CD4-positive, alpha-beta T cell treated with Interleukin-4 for 4 hours (primary cell): ENCODE measurements at places on chromosomes 7 and 10.

DNA sequence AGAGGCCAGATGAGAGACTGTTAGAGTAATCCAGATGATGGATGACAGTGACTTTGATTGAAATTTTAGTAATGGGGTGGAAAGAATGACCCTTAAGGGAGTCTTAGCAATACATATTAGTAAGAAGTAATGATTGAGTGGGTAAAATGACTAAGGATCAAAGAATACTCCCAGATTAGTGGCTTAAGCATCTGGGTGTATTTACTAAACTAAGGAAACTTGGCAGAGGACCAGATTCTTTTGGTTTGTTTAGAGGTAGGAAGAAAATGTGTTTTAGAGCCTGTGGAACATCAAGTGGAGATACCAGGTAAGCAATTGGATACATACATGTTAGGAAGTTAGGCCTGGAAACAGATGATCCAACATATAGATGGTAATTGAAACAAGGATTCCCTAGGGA, 58.8 kb upstream of the ADRA2A start:
- DNase-seq: no peak

DNA sequence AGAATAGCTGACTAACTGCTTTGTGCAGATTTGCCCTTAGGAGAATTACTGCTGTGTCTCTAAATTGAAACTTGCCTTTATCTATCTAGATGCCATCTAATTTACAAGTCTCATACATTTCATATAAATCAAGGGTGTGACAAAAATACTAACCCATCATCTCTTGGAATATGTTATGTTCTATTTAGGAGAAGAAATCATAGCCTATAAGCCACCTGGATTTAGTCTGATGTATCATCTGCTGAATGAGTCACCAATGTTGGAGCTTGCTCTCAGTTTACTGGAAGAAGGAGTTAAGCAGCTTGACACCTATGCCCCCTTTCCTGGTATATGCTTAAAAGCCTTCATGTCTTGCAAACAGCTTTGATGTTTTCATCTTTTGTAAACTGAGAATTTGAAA, 43.5 kb downstream of the NUP205 start:
- no peak for DNase-seq

DNA sequence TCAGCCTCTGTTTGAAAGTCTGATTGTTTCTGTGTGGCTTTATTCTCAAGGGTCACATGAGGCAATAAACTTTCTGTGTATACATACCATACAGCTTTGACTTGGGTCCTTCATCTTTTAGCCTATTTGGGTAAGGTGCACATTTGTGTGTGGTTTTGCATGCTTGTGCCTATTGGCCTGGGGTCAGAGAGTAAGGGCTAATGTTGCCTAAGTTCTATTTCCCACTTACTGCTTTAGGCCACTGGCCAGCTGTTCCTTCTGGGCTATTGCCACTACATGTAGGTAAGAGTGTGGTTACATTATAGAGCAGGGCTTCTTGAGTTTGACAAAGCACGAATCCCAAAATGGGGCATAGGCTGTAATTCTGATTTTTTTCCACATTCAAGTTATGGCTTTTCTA, 21.8 kb downstream of the BBIP1 start:
- DNase-seq: no peak

GRCh38 chr7:89264126-89264525, 468.6 kb upstream of the TEX47 start:
- no peak for DNase-seq

DNA sequence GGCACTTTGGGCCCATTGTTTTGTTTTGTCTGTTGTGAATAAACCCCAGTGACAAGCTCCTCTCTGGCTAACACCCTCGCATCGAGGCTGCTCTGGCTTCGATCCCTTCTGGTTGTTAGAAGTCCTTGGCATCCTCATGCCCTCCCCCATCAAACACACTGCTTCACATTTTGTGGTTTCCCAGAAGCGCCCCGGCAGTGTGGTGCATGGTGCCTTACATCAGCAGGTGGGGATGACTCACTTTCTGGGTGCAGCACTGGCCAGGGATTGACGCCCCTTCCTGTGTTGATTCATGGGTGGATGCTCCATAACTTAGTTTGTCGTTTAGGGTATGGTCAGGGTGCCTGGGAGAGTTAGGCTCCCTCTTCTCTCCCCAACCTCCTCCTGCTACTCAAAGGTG, 51.4 kb downstream of the PLPP4 start:
- no peak for DNase-seq

DNA sequence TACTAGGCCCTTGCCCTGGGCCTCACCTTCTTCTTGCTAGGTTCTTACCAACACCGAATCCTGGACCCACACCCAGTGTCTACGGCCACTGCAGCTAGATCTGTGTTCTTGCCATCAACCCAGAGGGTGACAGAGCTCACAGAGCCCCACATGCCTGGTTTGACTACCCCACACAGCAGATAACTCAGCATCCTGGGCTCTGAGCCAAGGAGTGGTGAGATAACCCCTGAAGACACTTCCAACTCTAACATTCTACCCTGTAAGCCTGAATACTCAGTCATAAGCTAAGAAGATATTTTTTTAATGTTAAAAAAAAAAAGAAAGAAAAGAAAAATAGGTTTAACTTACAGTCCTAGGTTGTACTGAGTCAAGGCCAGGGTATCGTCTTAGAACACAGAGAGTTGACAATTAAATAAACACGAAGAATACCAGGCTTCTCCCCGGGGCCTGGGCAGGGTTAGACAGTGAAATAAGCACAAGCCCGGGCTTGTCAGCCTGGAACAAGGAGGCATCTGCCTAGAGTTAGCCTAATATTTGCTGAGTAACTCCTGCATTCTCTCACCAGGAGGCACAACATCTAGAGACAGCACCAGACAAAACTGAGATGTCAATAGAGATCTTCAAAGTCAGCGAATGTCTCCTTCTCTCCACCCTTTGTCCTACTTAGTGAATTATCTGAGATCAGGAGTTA, 556.5 kb upstream of the LRRN3 start:
- no peak for DNase-seq

DNA sequence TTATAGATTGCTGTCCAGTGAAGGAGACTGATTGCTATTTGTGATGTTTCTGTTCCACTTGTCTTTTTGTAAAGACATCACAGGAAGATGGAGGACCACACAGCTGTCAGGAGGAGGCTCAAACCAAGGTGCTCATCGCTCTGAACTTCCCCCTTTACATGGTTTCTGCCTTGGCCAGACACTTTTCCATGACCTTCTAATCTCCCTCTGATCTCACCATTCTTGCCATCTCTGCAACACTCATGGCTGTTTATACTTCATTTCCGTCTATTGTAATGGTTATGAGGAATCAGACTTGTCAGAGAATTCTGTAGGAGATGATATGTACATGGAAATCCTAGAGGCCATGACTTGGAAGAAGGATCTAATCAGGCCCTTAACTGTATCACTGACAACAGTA, 1.7 kb upstream of the TAS2R5 start:
- no peak for DNase-seq

DNA sequence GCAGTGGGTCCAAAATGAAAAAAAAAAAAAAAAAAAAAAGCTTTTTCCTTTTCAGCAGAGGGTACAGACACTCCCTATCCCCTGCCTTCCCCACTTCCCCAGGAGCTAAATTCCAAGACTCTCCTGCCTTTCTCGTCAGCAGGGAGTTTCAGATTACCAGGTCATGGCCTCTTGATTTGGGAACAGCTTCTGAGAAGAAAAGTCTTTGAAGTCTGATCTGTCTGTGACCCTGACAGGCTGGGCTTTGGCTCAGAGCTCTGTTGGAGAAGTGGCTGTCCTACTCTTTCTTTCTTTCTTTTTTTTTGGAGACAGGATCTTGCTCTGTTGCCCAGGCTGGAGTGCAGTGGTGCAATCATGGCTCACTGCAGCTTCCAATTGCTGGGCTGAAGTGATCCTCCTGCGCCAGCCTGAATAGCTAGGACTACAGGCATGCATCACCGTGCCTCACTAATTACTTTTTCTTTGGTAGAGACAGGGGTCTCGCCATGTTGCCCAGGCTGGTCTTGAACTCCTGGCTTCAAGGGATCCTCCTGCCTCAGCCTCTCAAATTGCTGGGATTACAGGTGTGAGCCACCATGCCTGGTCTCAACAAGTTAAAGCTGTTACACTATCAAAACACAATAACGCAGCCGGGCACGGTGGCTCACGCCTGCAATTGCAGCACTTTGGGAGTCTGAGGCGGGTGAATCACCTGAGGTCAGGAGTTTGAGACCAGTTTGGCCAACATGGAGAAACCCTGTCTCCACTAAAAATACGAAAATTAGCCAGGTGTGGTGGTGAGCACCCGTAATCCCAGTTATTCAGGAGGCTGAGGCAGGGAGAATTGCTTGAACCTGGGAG, 59.9 kb downstream of the COL26A1 start:
- no peak for DNase-seq

DNA sequence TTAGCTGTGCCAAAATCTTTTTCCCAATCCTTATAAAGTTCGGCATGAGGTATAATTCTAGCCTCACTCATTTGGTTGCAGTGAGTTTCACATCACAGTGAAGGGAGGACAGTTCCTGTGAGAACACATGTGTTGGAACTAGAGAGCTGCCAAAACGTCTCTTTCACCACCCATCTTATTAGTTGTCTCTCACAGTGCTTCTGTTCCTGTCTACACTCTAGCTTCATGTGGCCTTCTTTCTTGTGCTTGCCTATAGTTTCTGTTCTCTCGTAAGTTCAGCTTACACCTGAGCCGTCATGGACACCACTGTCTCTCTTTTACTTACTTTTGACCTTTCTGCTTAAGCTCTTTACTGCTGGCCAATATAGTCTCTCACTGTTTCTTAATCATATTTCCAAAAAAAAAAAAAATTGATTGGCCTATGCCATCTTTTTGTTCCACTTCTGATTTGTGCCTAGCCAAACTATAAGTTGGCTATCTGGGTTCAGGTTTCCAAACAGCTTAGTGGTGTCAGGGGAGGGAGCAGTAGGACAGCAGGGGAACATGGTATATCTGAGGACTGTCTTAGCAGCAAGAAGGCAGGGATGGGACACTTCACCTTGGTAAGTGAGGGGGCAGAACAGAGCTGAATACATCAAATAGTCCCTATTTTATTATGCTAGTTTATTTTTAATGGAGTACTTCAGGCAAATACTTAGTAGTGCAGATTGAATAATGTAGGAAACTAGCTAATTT, 38.0 kb downstream of the ZNRF2 start:
- DNase-seq: peak; percentile 59

- no peak for DNase-seq
Measured at GRCh38 chr10:2438248-2438939, 629.0 kb upstream of the PFKP start.

DNA sequence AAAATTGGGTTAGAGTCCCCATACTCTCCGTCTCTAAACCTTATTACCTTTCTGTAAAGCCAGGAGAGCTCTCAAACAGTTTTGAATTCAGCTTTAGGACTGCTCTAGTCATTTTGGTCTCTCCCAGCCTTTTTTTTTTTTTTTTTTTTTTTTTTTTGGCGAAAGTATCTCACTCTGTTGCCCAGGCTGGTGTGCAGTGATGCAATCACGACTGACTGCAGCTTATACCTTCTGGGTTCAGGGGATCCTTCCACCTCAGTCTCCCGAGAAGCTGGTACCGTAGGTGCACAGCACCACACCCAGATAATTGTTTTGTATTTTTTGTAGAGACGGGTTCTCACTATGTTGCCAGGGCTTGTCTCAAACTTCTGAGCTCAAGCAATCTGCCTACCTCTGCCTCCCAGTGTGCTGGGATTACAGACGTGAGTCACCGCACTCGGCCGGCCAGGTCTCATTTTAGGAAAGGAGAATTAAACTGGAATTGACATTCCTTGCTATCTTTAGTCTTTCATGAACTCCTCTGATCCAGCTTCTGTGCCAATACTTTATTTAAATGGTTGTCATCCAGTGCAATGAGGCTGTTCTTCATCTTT, 31.4 kb upstream of the RSU1 start:
- no peak for DNase-seq

DNA sequence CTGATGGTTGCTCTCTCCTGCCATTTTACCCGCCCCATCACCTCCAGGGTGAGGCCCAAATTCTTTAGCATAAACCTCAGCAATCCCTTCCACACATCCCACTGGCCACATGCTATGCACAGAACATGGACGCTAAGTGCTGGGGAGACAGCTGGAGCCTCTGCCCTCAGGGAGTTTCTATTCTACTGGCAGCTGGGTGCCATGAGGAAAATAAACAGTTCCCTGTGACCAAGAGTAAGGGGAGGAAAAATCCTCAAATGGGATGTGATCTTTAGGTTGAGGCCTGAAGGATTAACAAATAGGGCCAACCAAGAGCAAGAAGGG, 1.2 kb downstream of the PARP12 start:
- DNase-seq: no peak

DNA sequence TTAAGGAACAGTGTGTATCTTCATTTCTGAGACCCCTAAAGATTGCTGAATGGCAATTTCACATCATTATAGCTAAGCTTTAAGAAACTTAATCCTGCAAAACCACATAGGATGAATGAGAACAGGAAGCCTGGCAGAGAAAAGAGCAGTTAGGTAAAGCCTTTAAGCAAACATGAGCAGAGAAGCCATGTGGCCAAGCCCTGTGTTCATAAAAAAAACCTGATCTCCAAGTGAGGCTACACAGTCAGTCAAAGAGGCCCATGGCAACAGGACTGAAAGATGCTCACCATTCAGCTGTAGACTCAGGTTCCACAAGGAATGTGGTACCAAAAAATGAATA, 9.3 kb downstream of the LIPA start:
- no peak for DNase-seq

GRCh38 chr10:23157239-23157681, 34.9 kb upstream of the PTF1A start:
- no peak for DNase-seq

DNA sequence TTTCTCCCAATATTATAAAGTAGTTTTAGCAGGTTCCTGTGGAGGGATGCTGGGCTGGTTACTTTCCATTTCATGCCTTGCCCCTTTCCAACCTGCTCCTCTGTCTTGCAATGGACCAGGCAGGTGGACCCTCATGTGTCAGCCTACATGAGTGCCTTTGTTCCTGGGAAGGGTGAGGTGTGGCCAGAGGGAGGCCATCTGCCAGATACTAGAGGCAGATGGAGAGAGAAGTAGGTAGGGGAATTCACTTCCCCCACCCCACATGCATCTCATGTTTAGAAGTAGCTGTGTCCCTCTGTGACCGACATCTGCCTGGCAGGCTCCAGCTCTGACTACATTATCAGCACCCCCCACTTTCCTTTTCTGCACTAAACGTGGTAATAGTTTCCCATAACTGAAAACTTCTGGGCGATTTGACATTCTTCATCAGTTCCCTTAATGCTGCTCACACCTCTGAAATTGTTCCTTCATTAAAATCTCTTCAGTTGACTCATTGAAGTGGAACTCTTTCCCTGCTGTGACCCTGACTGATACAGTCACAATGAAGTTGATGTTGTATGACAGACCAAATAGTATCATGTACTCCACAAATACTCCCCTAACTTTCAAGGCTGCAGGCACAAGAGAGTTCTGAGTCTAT, 396.3 kb upstream of the FZD8 start:
- DNase-seq: no peak

GRCh38 chr10:1115607-1115955, 59.4 kb downstream of the WDR37 start:
- no peak for DNase-seq
